ENCODE measurements at places on chromosomes 3 and 15.

DNA sequence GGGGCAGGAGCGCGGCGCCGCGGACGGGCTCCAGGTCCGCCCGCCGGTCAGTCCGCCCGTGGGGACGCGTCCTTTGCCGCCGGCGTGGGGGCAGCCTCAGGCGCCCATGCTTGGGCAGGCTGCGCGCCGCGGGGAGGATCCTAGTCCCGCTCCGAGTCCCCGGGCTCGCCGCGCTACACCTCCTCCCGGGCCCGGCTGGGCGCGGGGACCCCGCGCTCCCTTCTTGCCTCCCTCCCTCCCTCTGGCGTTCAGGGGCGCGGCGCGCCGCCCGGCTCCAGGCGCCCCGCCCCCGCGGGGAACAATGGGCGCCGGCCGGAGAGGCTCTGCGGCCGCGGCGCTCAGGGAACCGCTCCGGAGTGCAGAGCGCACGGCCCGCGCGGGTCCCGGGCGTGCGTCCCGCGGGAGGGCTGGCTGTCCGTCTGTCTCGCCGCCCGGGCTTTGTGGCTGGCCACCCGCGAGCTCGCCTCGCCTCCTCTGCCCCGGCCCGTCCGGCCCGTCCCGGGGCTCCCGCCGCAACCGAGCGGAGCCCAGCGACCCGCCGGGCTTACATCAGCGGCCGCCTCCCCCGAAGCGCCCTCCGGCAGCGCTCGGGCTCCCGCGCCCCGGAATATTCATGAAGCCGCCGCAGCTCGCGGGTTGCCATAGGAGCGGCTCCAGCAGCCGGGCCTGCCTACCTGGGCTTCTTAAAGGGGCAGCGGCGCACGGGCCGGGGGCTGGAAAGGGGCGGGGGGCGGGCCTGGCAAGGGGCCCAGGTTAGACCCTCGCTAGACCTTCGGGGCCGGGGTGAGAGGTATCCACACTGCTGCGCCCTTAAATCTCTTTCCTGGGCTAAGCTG, at the start of gene HCN4:
Gene HCN4 (minus strand): TSS at position 658 of the 836 bp plus-strand sequence. CDS start 688 bp downstream, outside the sequence.
- DNase-seq: no peak

DNA sequence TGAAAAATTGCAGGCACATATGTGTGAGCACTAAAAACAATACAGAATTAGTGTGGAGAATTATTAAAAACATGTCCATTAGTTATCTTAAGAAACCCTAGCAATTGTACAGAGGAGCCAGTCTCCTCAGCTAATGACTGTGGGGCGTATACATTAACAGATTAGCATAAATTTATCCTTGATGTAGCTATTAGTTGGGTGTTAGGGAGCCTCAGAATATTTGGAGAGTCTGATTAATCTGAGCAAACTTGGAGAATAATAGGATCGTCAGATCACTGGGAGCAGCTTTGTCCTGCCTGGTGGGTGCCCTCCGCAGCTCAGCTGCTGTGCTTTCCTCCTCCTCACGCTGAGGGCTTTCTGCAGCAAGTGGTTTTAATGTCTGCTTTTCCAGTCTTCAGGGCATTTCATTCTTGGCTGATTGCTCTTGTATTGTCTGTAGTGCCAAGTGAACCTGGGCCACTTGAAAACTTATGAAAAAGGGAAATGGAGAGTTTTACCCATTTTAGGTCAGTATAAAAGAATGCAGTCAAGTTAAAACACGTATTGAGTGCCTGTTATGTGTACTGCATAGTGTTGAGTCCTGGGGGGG, 417.4 kb upstream of the SEMA6D start:
- no peak for DNase-seq

DNA sequence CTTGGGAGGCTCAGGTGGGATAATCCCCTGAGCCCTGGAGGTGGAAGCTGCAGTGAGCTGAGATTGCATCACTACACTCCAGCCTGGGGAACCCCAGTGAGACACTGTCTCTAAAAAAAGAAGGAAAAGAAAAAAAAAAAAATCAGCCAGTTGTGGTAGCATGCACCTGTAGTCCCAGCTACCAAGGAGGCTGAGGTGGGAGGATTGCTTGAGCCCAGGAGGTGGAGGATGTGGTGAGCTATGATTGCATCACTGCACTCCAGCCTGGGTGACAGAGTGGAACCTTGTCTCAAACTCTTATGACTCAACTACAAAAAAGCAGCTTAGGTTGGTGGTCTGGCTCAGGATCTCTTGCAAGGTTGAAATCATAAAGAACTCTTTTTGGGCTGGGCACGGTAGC, 19.3 kb upstream of the GPX1 start:
- no peak for DNase-seq

DNA sequence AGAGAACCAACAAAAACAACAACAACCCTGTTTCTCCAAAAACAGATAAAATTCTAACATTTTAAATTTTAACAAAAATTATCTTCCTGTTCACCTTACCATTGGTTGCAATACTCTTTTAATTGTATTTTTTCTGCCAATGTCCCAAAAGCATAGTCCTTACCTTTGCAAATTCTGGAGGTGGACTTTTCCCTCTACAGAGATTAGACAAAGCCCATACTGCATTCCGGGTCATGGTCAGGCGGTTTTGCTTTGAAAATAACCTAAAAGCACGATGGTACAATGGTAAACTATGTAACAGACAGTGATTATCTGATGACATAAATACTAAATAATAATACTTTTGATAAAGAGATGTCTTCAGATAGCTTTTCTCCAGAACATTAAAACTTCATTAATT, 35.5 kb upstream of the WDR5B start:
- no peak for DNase-seq

- no peak for DNase-seq
These were observed 67.8 kb upstream of the ZBED2 start for GRCh38 chr3:111662907-111663306.

DNA sequence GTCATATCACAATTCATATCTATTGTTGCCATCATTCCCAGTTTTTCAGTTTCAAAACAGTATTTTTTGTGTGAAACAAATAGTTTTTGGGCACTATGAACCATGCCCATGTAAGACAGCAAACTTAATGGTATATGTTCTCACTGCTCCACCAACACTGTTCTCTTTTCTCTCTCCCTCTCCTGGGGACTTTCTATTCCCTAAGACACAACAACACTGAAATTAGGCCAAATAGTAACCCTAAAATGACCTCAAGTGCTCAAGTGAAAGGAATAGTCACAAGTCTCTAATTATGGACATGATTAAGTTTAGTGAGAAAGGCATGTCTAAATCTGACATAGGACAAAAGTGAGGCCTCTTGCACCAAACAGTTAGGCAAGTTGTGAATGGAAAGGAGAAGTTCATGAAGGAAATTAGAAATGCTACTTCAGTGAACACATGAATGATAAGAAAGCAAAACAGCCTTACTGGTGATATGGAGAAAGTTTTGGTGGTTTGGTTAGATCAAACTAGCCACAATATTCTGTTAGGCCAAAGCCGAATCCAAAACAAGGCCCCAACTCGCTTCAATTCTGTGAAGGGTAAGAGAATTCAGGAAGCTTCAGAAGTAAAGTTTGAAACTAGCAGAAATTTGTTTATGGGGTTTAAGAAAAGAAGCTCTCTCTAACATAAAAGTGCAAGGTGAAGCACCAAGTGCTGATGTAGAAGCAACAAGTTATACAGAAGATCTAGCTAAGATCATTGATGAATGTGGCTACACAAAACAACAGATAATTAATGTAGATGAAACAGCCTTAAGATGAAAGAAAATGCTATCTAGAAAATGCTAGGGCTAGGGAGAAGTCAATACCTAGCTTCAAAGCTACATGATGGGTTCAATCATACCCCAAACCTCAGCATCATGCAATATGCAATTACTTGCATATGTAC, 104.2 kb downstream of the CBLB start:
- no peak for DNase-seq

DNA sequence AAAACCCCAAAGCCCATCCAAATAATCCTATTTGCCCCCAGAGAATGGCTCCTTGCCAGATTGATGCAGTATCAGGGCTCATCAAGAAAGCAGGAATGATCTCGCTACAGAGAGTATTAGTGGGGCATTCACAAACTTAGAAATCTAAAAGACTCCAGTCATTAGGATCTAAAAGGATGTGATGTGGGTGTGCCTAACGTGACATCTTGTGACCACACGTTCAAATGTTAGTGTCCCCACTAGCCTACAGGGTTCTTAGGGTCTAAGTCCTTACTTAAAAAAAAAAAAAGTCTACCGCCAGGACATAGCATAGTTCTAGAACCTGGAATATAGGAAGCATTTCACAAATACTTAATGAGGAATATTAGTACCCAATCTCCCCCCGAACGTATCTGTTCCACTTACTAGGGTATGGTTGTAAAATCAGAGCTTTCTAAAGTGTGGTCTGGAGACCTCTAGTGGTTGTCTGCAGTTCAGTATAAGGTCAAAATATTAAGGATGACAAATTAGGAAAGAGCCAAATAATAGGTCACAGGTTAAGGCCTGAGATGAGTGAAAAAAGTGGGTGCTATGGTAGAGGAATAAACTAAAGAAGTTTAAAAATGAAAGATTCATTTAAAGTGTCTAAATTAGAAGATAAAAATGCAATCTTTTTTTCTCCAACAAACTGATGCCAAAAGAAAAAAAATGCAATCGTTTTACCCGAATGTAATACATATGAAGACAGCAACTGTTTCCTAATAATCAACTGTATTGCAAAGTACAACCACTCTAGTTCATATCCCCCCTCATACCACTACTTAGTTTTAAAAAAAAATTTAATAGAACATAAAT, 4.2 kb upstream of the CHRM5 start:
- peak; percentile 18 for DNase-seq

GRCh38 chr15:82045892-82046665, at the start of gene MEX3B:
TSS of gene MEX3B (minus strand) at chr15:82046018. CDS start at chr15:82045705, 313 bp downstream.
- DNase-seq: peak; percentile 98

GRCh38 chr15:44501768-44502366, 35.1 kb upstream of the EIF3J start:
- peak; percentile 2 for DNase-seq

GRCh38 chr3:72428803-72429202, 419.4 kb downstream of the SHQ1 start:
- no peak for DNase-seq

- no peak for DNase-seq
These were observed 34.4 kb upstream of the MYO5C start for GRCh38 chr15:52329987-52330386.

DNA sequence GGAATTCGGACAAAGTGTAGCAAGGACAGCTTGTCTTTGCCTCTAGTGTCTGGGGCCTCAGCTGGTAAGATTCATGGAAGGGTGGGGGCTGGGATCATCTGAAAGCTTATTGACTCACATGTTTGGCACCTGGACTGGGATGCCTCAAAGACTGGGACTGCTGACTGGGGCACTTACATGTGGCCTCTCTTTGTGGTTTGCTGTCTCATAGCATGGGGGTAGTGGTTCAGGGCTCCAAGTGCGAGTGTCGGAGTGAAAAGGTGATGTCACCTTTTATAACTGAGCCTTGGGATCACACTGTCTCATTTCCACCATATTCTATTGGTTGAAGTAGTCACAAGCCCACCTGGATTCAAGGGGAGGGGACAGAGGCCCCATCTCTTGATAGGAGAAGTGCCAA, 6.8 kb downstream of the MFSD1 start:
- peak; percentile 93 for DNase-seq

DNA sequence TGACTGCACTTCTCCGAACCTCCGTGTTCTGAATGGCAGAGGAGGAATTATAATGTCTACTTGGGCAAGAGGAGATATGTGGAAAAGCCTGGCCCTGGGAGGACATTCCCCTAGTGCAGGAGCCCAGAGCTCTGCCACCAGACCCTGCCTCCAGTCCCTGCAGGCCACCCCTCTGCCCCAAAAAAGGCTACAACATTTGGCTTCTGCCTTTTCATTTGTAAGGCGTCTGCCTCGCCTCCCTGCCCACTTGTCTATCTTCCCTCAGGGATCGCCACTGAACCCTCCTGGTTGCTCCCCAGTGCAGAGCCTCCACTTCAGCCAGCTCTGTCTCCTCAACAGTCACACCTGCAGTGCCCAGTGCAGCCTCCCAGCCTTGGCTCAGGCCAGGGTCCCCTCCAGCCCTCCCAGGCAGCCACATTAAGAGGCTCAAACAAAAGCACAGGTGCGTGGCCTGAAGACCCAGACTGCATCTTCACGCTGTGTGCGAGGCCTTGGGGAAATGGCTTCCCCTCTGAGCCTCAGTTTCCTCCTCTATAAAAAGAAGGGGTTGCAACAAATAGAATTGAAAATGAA, 125.9 kb upstream of the SMAD3 start:
- no peak for DNase-seq

- no peak for DNase-seq
These were observed 64.4 kb downstream of the USP13 start for GRCh38 chr3:179717219-179717618.

DNA sequence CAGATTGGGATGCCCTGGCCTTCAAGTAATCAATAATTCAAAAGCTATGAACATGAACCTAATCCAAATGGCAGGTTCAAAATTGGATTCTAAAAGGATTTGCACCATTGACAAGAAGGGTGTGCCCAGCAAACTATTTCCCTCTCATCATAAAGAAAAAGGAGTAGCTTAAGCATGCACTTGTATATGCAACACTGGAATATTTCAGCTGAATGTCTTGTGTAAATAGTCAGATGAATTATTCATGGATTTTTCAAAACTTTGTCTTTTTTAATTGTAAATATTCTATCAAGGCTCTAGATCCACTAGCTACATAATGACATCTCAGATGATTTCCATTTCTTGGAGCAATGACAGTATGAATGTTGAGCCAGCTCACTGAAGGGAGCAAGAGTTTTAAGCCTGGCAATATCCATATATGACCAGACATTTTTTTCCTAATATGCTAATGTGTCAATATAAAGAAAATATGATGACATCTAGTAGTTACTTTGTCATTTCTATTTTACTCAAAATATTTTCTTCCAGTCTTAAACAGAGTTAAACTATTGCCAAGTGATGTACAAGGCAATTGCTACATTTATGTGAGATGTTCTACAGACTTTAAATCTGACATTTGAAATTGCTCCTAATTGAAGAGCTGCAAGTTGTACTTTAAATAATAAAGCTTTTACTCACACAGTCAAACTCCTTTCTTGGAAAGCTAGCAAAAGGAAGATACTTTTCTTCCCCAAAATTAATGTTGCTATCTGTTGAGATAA, 230.5 kb upstream of the AGTR1 start:
- no peak for DNase-seq
